ENCODE measurements at places on chromosomes 16 and 17.

- no peak for DNase-seq
Observed at GRCh38 chr17:10610884-10611283, 46.2 kb downstream of the MYH3 start.

- no peak for DNase-seq
Observed at GRCh38 chr17:7058831-7059447, 15.0 kb upstream of the SLC16A11 start.

GRCh38 chr17:70655176-70655958 is 486.0 kb downstream of the KCNJ2 start:
- DNase-seq = no peak

DNA sequence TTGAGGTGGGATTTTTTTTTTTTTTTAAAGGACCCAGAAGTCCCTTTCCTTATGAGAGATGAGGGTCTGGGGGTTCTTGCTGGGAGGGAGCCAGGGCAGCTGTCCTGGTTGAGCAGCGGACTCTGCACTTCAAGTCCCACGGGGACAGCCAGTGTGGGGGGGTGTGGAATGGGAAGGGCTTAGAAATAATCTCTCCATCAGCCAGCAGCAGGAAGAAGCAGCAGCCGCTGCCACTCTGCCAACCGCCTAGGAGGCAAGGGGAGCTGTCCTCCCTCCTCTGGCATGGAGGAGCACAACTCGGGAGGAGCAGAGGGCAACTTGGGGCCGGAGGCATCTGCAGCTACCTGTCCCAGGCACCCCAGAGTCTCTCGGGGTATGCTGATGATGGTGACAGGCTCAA is at the start of gene KCNG4:
Gene KCNG4, minus strand, starts transcription at position 104 of the 400 bp plus-strand sequence. CDS start 2,527 bp downstream, outside the sequence.
- DNase-seq = no peak

- DNase-seq = no peak
Observed at GRCh38 chr17:71052971-71053370, 883.6 kb downstream of the KCNJ2 start.

- DNase-seq = no peak
Observed at GRCh38 chr16:7601100-7601499, 268.5 kb downstream of the RBFOX1 start.

- DNase-seq = no peak
Observed at GRCh38 chr16:19831678-19832077, 53.0 kb downstream of the GPRC5B start.

DNA sequence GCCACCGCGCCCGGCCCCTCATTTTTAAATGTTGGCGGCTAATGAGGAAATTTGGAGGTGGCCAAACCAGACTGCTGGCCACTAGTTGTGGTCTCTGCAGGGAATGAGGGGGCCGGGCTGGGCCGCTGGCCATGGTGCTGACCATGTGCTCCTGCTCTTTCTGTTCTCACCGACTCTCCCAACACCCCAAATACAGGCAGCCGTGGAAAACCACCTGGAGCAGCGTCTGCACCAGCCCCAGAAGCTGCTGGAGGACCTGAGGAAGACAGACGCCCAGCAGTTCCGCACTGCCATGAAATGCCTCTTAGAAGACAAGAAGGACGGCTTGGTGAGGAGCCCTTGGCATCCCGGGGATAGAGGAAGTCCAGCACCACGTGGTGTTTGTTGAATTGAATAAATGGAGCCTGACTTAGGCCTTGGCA is 21.3 kb downstream of the OTOA start:
- DNase-seq = no peak

DNA sequence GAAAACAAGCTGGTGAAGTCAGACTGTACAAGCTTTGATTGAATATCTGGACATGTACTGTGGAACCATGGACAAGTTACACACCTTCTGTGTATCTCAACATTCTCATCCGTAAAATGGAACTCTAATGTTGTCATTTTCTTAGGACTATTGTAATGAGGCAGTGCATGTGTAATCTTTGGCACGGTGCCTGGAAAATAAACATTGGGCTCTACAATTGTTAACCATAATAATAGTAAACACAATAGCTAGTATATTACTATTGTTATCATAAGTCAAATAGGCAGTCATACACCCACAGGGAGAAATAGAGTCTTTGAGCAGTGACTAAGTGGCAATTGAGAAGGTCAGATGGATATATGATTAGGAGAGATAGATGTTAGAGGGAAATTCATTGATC is 39.8 kb upstream of the ANKFN1 start:
- no peak for DNase-seq

DNA sequence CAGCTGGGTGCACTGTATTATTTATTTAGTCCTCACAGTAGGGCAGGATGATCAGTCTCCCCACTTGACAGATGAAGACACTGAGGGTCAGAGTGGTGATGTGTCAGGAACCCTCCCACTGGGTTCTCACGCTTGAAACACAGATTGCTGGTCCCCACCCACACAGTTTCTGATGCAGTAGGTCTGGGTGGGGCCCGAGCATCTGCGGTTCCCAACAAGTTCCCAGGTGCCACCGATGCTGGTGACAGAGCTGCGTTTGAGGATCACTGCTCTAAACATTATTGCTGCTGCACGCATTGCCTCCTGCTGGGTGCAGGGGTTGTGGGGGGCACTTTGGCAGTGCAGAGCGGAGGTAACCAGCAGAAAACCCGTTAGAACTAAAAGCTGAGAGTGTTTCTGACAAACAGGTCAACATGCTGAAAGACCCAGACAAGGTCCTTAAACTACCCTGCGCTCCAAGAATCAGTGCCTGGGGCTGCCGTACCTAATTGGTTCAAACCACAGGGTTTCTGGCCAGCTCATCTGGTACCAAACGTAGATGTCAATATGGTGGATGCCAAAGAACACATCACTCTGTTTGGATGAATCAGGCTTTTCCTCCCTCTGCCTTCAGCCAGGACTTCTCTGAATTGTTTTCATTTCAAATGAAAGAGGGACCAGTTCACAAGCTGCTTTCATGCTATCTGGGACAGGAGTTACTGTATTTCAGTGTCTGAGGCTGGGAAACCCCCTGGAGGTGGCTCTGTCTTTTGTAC is 76.0 kb downstream of the ABCC1 start:
- DNase-seq = peak; percentile 14

DNA sequence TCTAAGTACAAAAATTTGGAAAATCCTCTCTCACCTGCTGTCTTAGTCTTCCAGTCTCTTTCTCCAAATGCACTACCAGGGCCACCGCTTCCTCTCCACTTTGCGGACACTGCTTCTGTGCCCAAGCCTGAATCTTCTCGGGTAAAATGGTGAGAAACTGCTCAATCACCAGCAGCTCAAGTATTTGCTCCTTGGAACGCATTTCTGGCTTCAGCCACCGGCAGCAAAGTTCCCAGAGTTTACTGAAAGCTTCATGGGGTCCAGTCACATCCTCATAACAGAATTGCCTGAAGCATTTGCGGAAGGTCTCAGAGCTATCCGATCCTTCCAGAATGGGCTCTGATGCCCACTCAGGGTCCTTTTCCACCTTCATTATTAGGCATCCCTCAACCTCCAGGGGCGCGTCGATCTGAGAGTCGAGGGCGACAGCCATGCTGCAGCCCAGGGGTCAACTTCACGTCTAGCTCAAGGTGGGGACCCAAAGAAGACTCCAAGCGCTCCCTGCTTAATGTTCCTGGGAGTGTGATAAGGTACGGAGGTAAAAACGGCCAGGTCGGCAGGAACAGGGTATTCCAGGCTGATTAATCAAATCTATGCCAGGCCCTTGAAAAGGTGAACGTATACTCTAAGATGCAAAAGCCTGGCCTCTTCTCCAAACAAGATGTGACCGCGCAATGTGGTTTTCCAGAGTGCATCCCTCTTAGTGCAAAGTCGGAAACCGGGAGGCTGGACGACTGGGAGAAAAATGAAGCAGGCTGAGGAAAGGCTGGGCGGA is 763 bp downstream of the ZKSCAN2 start:
- DNase-seq = no peak

GRCh38 chr16:85940214-85940613 is 41.3 kb downstream of the IRF8 start:
- no peak for DNase-seq

GRCh38 chr17:6706499-6706898 is 6.7 kb downstream of the SLC13A5 start:
- DNase-seq = no peak

DNA sequence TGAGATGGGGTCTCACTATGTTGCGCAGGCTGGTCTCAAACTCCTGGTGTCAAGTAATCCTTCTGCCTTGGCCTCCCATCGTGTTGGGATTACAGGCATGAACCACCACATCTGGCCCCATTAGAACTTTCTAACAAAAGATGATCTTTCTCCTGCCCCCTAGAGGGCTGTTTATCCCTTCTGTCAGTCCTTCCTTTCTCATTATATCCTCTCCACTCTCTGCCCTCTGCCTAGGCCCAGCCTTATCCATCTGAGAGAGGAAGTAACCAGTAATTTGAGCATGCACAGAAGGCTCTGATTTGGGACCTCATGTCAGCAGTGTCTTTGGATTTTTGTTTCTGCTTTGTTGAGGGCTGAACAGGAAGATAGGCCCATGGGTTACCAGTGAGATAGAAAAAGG is 4.4 kb upstream of the DHX40 start:
- no peak for DNase-seq

Measured in activated gamma-delta T cell treated with anti-CD3 and anti-CD28 coated beads, Interleukin-2, amount 50 U/mL, for 16 hours (primary cell).